DMS79 (cell line): ENCODE measurements at places on chromosomes 12 and 14.

- peak; percentile 40 for DNase-seq
Observed at GRCh38 chr14:63928744-63929174, 76.0 kb downstream of the SYNE2 start.

DNA sequence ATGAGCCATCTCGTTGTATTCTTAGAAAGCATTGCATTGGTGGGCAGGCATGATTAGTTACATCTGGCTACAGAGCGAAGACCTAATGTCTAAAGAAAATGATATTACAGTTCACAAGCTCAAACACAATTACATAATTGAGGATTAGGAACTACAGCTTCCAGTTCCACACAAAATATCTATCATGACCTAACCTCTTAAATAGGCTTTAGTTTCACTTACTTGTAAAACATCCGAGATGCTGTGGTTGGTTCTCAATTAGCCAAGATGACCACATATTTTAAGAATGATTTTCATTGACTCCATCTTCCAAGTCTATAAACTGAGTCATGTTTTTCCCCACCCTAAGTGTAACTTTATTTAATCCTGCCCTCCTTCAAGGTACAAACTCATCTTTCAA lies 69.5 kb downstream of the LRIG3 start:
- no peak for DNase-seq

DNA sequence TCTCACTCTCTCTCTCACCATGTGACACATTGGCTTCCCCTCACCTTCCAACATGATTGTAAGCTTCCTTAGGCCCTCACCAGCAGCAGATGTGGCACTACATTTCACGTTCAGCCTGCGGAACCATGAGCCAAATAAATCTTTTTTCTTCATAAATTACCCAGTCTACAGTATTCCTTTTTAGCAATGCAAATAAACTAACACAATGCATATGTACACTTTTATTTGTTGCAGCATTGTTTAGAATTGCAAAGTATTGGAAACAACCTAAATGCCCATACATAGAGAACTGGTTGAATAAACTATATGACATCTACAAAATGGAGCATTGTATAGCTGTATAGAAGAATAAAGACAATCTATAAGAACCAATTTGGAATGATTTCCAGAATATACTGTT lies 487.6 kb downstream of the FUT8 start:
- no peak for DNase-seq

DNA sequence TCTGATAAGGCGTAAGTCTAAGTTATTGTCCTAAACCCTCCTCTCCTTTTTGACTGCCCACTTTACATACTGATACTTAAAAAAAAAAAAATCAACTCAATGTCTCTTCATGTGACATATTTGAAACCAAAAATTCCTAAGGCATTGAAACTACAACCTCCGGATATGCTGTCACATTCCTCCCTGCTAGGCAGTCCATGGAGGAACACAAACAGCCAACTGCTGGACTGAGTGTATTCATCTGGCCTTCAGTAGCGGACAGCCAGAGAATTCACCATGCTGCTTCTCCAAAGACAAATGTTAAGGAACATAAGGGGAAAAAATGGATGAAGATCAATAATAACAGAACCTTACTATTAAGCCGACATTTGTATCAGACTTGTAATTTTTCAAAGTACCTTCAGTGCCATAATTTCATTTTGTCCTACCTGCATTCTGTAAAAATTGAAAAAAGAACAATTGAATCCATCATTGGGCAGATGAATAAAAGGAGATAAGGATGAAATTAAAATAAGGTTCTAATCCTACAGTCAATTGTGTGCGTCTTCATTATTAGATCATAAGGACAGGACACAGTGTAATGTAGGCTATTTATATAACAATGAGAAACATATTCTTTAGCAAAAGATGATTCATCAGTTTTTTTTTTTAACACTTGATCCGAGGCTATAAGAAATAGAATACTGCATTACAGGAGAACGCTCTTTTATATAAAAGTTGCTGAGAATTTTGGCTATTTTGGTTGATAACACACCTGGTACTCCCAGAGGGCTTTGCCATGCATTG lies 12.2 kb downstream of the RERG start:
- DNase-seq = no peak

GRCh38 chr14:20247646-20248246 lies 8.7 kb downstream of the OR11H4 start:
- DNase-seq = no peak

GRCh38 chr12:59911516-59911915 lies 315.7 kb downstream of the SLC16A7 start:
- no peak for DNase-seq

DNA sequence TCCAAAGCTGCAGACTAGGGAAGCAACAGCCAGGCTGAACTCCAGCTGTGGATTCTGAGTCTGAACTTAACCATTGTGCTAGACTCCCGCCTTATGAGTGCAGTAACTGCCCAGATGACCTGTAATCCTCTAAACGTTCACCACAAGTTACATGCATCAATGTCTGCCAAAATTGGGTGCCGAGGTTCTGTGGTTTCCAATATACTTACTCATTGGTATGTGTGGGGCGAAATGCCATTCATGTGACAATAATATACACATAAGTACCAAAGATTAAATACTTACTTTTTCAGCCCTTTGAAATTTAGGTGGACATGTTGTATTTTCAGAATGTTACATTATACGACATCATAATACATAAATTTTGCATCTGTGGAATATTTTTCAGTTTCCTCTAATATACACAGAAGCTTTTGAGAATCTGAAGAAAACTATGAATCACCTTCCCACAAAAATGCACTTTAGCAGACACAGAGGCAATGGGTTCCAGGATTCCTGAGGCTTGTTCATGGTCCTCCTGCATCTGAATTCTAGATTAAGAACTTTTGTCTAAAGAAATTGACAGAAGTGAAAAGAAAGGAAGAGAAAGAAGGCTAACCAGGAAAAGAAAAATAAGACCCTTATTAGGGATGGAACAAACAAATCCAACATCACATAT lies 31.7 kb downstream of the GRIP1 start:
- DNase-seq = no peak

GRCh38 chr12:64824500-64825142 lies at the start of gene TBC1D30:
TBC1D30 (plus strand) TSS chr12:64824647; CDS start chr12:64824880, 233 bp downstream.
- DNase-seq = no peak

DNA sequence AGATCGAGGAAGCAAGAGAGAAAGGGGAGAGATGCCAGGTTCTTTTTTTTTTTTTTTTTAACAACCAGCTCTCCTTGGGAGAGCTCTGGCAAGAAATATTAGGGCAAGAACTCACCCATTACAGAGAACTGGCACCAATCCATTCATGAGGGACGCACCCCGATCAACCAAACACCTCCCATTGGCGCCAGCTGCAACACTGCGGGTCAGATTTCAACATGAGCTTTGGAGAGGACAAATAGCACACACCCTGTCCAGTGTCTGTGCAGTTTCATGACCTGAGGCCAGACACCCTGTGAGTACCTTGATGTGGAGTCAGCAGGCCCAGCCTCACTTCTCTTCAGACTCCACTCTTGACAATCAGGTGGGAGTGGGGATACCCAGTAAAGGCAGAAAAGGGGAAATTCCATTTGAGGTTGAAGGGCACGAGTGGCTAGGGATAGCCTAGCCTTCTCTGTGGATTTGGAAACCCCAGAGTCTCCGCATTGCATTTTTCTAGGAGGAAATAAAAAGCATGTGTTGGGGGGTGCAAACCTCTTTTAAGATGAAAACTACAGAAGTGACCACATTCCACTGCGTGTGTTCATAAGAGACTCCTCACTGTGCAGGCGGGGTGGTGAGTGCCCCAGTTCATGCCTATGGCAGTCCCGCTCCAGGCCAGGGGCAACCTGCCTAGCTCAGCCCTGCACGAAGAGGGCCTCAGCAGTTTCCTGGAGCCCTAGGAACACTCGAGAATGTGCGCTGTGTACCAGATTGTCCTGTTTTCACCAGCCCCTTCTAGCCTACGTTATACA lies 42.4 kb upstream of the GPATCH2L start:
- DNase-seq = peak; percentile 54

- DNase-seq = no peak
Observed at GRCh38 chr12:53660041-53660440, 15.8 kb downstream of the ATP5MC2 start.

GRCh38 chr12:69583203-69583602 lies 2.1 kb upstream of the CCT2 start:
- DNase-seq = no peak

GRCh38 chr14:97266653-97267052 lies 469.5 kb downstream of the VRK1 start:
- DNase-seq = no peak

- no peak for DNase-seq
Observed at GRCh38 chr14:98799891-98800290, 472.1 kb downstream of the BCL11B start.

- no peak for DNase-seq
Observed at GRCh38 chr14:90755661-90756304, 60.4 kb downstream of the TTC7B start.

- DNase-seq = no peak
Observed at GRCh38 chr12:62917926-62918325, 17.0 kb downstream of the PPM1H start.

DNA sequence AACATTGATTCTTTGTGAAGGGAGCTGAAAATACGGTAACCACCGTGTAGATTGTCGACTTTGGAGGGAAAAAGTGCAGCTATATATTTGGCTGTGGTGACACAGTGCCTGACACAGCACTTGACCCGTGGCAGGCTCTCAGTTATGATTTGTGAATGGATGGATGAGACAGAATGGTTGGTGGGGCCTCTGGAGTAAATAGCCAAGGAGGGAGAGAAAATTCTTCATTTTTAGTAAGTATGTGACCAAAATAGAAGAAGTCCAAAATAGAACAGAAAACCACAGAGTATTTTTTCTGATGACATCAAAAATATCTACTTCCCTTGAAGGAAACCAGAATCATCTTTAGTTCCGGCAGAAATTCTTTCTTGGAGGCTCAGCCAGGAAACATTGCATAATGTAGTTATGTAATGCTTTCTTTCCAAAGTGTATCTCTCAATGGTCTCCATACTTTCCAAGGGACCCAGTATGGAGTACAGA lies 82.0 kb upstream of the WSCD2 start:
- no peak for DNase-seq
